Central memory CD4-positive, alpha-beta T cell (primary cell): ENCODE measurements at places on chromosomes 3 and 15.

GRCh38 chr3:131349946-131350347 is 31.6 kb upstream of the NUDT16 start:
- DNase-seq: no peak

GRCh38 chr3:8489278-8489792 is 12.3 kb upstream of the LMCD1 start:
- DNase-seq: no peak

GRCh38 chr15:46461416-46461815 is 826.6 kb downstream of the SQOR start:
- no peak for DNase-seq

- DNase-seq: no peak
Measured at GRCh38 chr3:4079339-4080195, 223.6 kb upstream of the SETMAR start.

GRCh38 chr3:105529456-105529855 is 162.7 kb downstream of the ALCAM start:
- DNase-seq: no peak

GRCh38 chr3:178849199-178849910 is 222.3 kb downstream of the ZMAT3 start:
- DNase-seq: no peak

GRCh38 chr15:75921732-75922703 is 18.3 kb downstream of the FBXO22 start:
- peak; percentile 13 for DNase-seq

GRCh38 chr15:78399091-78399490 is 38.9 kb upstream of the IREB2 start:
- DNase-seq: no peak

DNA sequence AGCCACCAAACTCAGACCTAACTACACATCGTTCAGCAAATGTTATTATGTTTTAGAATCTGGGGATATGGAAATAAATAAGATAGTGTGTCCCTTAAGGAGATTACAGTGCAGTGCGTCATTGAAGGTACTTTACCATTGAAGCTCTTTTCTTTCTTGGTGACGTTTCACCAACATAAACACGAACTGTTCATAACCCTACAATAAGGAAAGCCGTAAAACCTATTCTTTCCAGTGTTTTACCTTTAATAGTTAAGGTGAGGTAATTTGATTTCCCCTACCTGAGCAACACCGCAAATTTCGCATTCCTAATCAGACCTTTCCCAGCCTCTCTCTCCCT is 826 bp downstream of the CCDC66 start:
- DNase-seq: no peak

GRCh38 chr3:12897381-12898289 is 56.3 kb upstream of the RPL32 start:
- no peak for DNase-seq

- no peak for DNase-seq
Measured at GRCh38 chr15:101781928-101782327, 21.4 kb upstream of the OR4F6 start.

GRCh38 chr3:88369337-88369736 is 219.6 kb downstream of the C3orf38 start:
- no peak for DNase-seq

GRCh38 chr3:51992017-51992682 is 3.5 kb downstream of the RPL29 start:
- DNase-seq: no peak

GRCh38 chr3:45106874-45107273 is 39.3 kb downstream of the CDCP1 start:
- no peak for DNase-seq

GRCh38 chr3:126259411-126260391 is 79.3 kb upstream of the ALDH1L1 start:
- no peak for DNase-seq

- no peak for DNase-seq
Measured at GRCh38 chr3:31105011-31105410, 210.6 kb upstream of the GADL1 start.

DNA sequence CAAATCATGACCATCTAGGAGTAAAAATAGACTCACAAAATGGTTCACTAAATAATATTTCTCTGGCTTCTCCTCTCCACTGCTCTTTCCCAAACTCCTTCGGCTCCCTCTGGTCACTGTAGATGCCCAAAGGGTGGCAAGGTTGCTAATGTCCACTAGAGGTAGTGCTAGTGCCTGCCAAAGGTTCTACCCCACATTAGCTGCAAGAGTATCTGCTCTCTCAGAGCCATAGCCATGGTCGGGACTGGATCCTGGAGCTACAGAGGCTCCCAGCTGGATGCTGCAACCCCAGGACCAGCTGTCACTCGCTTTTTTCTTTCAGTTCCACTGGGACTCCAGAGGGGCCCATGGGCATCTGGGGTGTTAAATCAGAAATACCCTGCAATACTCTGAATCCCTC is 8.5 kb downstream of the HTR3D start:
- DNase-seq: no peak

DNA sequence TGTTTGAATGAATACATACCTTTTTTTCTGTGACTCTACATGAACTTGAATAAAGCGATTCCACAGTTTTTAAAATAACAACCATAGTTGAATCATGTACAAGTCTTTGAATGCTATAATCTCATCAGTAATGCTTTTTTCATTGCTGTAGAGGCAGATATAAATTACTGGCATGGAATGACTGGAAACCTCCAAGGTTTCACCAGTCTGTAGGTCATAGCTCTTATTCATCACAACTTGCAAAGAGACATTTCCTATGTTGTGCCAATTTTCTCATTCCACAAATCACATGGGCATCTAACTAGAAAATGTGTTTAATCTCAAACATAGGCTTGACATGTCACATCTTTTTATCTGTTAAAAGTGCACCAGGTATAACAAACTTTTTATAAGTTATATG is 407.1 kb upstream of the KCNMB2 start:
- no peak for DNase-seq

- no peak for DNase-seq
Measured at GRCh38 chr3:9501226-9501625, 52.4 kb downstream of the LHFPL4 start.

- no peak for DNase-seq
Measured at GRCh38 chr3:184615396-184615795, 53.8 kb downstream of the EPHB3 start.

GRCh38 chr3:32026593-32026992 is 45.0 kb downstream of the ZNF860 start:
- no peak for DNase-seq

DNA sequence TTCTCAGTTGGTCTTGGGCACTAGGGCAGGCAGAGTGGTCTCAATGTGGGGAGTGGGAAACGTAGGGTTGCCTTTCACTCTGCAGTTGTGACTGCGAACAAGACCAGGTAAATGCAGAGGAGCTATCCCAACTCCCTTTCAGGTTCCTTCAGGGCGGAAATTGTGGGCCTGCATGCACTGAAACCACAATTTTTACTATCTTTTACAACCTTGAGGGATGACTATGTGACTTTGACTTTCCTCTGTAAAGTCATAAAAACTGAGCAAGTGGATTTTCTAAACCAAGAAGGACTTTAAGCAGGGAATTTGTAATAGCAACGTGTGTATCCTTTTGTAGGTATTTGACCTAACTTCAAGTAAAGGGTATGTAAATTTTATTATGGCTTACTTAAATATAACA is 171.4 kb upstream of the CADPS start:
- no peak for DNase-seq

DNA sequence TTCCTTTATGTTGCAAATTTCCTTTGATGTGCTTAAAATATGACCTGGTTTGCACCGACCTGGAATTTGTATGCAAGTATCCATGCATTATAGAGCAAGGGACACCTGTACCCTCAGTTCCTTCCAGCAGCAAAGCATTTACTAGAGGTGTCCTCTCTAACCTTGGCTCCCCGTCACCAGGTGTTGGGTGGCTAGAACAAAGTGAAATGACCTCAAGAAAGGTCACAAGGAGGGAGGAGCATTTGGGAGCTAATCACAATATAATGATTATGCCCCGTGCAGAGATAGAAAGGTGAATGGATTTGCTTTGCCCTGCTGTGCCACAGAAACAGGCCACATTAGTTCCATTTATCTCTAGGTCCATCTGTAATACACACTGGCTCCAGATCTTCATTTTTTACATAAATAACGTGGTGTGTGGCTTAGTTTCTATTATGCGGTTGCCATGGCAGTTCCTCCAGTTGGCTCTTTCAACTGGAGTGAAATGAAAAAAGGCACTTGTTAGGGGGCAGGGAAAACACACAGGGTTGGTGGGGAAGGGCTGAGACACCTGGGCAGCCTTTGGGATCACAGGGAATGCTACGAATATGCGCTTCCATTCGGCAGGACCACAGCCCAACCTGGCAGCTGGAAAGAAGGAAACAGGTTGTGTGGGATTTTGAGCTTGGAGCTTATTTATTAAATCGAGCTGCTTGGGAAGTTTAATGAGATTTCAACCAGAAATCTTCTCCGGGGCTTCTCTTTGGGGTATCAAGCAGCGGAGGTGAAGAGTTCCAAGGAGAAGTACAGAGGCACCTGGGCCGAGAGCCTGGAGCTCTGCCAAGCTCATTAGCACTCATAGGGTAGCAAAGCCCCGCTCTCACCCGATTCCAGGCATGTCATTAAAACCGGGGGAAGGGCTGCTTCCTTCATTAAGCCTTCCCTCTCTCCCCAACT is 233.5 kb upstream of the ST8SIA2 start:
- DNase-seq: no peak

DNA sequence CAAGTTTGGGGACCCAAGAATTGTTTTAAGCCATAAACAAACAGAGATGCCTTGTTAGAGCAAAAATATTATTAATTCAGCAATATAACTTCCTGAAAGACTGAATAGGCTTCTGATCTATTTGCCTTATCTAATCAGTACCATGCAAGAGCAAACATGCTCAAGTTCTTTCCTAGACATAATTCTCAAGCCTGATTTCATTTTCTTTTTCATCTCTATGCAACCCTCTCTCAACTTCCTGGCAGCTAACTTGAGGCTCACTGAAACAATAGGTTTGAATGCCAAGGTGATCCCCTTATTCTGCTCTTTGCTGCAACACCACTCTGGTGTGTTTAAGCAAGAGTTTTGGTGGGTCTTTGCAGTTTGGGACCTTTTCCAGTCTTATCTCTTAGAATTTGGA is 230.9 kb upstream of the CD96 start:
- DNase-seq: no peak

- DNase-seq: no peak
Measured at GRCh38 chr3:69203631-69204314, 81.4 kb upstream of the LMOD3 start.

GRCh38 chr3:72186400-72186855 is 401.5 kb upstream of the PROK2 start:
- DNase-seq: no peak

DNA sequence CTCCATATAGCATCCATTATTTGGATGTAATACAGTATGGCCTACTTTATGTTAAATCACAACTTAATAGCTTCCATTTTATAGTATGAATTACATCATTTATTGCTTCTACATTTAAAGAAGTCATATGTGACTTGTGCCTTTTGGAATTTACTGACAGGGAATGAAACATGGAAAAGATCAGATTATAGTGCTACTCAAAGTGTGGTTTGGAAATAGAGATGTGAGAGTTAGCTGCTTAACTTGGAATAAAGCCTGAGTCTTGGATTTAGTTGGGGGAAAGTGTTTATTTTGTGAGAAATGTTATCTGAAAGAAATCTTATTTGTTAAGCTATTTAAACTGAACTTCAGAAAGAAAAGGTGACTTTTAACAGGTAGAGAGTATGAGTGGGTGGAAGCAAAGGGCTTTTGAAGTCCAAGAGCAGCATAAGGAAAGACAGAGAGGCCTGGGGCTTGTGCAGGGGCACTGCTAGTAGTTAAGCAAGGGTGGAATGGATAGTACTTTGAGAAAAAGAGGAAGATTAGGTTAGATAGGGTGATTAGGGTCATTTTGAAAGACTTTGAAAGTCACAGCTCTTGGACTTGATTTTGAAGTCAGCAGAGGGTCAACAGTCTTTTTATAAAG is 60.5 kb downstream of the SLMAP start:
- no peak for DNase-seq

DNA sequence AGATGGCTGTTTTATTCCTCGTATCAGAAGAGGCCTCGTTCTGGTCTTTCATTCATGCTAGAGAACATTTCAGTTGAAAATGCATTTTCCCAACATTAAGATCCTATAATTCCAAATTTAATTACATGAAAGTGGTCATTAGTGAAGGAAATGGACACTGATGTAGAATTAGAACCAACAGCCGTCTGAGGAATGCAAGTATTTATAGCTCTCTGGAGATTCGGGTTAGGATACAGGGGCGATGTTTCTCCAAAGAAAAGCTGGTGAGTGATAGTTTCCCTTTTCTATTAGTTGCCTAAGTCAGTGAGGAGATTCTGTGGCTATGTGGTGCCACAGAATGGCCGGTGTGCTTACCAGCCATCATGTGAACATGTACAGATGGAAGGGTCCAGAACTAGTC is 109.0 kb upstream of the IL12A start:
- DNase-seq: no peak

GRCh38 chr3:165641569-165642310 is 195.5 kb downstream of the BCHE start:
- DNase-seq: no peak

GRCh38 chr3:36923523-36923943 is 21.3 kb downstream of the TRANK1 start:
- no peak for DNase-seq

GRCh38 chr15:98397419-98397818 is 250.9 kb upstream of the IGF1R start:
- no peak for DNase-seq
